ENCODE measurements at places on chromosomes 1 and 21.
A peak's percentile ranks its signal among the peaks of the same experiment; 100 is the strongest.

GRCh38 chr1:116537040-116537831 lies 33.6 kb downstream of the CD58 start:
- no peak for DNase-seq

DNA sequence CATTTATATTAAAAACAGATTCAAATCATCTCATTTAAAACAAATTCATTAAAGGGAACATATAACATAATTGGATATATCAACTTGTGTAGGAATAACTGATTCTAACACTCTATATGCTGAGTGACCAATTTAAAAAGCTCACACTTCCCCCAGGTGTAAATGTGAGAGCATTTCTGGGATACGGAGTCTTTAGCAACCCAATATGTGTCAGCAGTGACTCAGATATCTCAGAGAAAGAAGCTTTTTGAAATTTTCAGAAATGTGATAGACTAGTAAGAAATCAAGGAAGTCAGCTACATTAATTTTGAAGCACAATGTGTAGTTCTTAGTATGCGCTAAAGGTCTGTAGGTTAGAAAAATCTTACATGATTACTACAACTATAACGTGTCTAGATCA lies 87.9 kb upstream of the SERTAD4 start:
- DNase-seq: no peak

- peak; percentile 59 for DNase-seq
These were observed 11.0 kb upstream of the RNU1-3 start for GRCh38 chr1:16677552-16678431.

GRCh38 chr21:41196993-41197392 lies 29.0 kb downstream of the BACE2 start:
- no peak for DNase-seq

DNA sequence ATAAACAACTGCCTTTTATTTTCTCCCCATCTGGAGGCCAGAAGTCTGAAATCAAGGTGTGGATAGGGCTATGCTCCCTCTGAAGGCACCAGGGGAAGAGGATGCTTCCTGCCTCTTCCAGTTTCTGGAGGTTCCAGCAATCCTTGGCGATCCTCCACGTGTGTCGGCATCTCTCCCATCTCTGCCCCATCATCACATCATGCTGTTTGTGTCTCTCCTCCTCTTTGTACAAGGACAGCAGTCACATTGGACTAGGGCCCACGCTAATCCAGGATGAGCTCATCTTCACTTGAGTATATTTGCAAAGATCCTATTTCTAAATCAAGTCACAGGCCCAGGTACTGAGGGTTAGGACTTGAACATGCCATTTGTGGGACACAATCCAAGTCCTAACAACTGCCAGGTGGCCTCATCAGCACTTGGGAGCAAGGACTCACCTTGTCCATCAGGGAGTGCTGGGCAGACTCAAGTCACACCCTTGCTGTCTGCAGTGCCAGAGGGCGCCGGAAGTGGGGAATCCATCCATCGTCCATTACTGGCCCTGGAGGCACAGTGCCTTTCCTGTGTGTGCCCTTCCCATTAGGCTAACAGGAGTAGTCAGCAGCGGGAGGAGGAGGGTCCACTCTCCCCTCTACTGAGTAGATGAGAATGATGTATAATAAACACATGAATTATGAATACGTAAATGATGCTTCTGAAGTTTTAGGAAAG lies 185.4 kb upstream of the AJAP1 start:
- no peak for DNase-seq

GRCh38 chr1:27878787-27879335 lies 6.5 kb downstream of the THEMIS2 start:
- DNase-seq: no peak

- DNase-seq: peak; percentile 32
These were observed 50.8 kb downstream of the HS2ST1 start for GRCh38 chr1:86965012-86965826.

DNA sequence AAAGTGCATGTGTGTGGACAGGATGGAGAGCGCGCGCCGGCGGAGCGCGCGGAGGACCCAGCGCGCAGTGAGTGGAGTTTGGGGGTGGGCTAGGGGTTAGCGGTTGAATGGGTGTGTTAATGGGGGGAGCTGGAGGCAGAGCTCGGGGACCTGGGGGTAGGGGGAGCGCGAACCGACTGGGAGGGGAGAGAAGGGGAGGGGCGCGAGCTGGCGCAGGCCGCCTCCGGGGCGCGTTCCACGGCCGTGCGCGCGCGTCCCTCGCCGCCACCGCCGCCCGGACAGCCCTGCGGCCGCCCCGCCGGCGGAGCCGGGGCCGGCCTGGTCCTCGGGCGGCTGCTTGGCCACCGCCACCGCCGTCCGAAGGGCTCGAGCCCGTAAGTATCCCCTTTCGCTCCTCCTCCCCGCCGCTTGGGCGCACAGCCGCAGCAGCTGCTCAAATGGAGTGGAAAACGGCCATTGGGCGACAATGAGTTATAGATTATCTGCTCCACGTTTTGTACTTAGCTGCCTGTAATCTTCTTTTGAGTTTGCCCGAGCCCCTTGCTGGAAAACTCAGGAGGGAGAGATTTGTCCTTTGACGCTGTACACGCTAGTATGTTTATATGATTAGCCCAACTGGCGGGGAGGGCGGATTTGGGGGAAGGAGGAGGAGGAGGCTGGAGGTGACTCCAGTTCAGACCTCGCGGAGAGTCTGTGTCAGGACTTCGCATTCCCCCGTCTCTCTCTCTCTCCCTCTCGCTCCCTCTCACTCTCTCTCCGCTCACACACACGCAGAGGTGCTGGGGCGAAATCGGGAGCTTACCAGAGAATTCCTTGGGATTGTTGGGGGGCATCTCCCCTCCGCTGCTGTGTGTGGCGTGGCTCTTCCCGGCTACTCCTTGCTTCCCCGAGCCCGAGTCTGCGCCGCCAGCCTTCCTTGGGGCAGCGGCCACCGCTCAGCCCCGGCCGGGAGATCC lies at the start of gene ADGRL2:
Gene ADGRL2 (plus strand): TSS at position 240 of the 956 bp plus-strand sequence. CDS start 36,051 bp downstream, outside the sequence.
- peak; percentile 68 for DNase-seq

GRCh38 chr1:44694863-44695478 lies 20.5 kb downstream of the ARMH1 start:
- DNase-seq: no peak

GRCh38 chr1:156195853-156196252 lies 1.9 kb downstream of the SLC25A44 start:
- no peak for DNase-seq

- no peak for DNase-seq
These were observed 88.9 kb downstream of the TRABD2B start for GRCh38 chr1:47908258-47908657.

GRCh38 chr1:156657741-156658319 lies 15.9 kb downstream of the BCAN start:
- no peak for DNase-seq

DNA sequence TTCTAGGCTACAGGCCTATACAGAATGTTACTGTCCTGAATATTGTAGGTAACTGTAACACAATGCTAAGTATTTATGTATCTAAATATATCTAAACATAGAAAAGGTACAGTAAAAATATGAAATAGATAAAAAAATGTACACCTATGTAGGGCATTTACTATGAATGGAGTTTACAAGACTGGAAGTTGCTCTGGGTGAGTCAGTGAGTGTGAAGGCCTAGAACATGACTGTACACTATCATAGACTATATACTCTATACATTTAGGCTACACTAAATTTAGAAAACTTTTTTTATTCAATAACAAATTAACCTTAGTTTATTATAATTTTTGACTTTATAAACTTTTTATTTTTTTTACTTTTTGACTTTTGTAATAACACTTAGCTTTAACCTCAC lies 136.9 kb downstream of the DUSP10 start:
- DNase-seq: no peak

GRCh38 chr1:97814121-97814520 lies 106.7 kb downstream of the DPYD start:
- no peak for DNase-seq

GRCh38 chr1:173168941-173169340 lies 38.2 kb downstream of the TNFSF4 start:
- no peak for DNase-seq

DNA sequence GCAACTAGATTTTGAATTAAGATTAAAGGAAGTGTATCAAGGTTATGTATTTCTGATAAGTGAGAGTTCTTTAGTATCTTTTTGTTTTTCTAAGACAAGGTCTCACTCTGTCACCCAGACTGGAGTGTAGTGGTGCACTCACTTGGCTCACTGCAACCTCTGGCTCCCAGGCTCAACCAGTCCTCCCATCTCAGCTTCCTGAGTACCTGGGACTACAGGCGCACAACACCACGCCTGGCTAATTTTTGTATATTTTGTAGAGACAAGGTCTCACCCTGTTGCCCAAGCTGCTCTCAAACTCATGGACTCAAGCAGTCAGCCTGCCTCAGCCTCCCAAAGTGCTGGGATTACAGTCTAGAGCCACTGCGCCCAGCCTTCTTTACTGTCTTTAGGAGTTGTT lies 33.7 kb downstream of the DHX9 start:
- DNase-seq: no peak

GRCh38 chr1:63821091-63822005 lies 47.5 kb downstream of the ROR1 start:
- no peak for DNase-seq

DNA sequence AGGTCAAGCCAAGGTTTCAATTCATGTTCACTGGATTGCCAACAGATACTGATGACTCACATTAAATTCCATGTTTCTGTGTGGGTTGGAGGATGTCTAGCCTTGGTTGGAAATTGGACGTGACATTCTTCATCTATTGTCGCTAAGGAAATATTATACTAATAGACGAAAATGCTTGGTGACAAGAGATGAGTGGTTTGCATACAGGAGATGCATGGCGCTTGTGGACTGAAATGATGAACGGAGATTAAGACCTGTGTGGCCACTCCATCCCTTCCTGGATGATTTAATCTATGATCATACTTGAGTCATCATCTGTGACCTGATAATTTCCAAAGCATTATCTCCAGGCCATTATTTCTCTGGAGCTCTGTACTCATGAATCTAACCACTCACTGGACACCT lies 97.0 kb upstream of the CD34 start:
- no peak for DNase-seq

GRCh38 chr21:37916310-37917051 lies at the start of gene KCNJ6:
Gene KCNJ6, minus strand, starts transcription at chr21:37916457. Its CDS starts 75,775 bp downstream, at chr21:37840682.
- DNase-seq: peak; percentile 83

Measured in iPS-NIHi11 (cell line).